ENCODE measurements at places on chromosomes 1 and 21.

DNA sequence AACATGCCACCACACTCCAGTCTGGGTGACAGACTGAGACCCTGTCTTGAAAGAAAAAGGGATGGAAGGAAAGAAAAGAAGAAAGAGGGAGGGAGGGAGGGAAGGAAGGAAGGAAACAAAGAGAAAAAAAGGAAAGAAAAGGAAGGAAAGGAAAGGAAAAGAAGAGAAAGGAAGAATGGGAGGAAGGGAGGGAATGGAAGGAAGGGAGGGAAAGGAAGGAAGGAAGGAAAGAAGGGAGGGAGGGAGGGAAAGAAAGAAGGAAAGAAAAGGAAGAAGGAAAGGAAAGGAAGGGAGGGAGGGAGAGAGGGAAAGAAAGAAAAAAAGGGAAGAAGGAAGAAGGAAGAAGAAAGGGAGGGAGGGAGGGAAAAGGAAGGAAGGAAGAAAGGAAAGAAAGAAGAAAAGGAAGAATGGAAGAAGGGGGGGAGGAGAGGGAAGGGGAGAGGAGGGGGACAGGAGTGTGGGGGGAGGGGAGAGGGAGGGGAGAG is 5.0 kb upstream of the PPP1R15B start:
- no peak for DNase-seq

- DNase-seq = no peak
These were observed 35.2 kb downstream of the TP73 start for GRCh38 chr1:3687504-3687903.

GRCh38 chr21:17612023-17612564 is 607 bp downstream of the BTG3 start:
- DNase-seq = no peak

DNA sequence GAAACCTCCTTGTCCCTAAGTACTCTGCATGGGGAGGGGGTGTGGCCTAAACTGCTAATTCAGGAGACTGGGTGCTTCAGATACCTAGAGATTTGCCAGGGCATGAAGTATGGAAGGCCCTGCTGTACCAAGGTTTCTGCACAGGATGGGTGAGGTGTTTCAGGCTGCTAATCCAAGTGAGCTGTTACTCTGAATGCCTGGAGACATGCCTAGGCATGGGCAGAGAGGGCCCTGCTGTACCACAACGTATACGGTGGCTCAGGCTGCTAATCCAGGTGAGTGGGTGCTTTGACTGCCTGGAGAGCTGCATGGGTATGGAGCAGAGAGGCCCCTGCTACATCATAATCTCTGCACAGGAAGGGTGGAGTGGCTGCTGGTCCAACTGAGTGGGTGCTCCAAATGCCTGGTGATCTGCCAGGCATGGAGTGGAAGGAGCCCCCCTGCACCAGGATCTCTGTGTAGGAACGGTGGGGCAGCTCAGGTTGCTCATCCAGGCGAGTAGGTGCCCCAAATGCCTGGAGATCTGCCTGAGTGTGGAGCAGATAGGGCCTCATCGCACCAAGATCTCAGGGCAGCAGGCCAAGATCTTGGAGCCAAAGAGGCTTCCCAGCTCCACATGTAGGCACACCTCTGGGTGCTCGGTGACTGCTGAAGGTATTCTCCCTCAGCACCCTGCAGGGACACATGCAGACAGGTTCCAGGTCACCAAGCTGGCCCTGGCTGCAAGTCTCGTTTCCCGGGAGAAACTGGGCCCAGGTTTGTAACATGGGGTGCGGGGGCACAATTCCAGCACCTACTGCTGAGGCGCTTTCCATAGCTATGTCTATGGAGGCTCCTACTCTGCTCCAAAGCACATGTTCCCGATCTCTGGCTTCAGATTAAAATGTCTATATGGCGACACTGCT is 252.5 kb upstream of the PLXNA2 start:
- DNase-seq = no peak

- DNase-seq = no peak
These were observed at the start of gene LBR for GRCh38 chr1:225427235-225428067. LBR (minus strand) TSS chr1:225428038; CDS start chr1:225424075, 3,963 bp downstream.

- no peak for DNase-seq
These were observed 16.4 kb downstream of the KCNA10 start for GRCh38 chr1:110502402-110503151.

DNA sequence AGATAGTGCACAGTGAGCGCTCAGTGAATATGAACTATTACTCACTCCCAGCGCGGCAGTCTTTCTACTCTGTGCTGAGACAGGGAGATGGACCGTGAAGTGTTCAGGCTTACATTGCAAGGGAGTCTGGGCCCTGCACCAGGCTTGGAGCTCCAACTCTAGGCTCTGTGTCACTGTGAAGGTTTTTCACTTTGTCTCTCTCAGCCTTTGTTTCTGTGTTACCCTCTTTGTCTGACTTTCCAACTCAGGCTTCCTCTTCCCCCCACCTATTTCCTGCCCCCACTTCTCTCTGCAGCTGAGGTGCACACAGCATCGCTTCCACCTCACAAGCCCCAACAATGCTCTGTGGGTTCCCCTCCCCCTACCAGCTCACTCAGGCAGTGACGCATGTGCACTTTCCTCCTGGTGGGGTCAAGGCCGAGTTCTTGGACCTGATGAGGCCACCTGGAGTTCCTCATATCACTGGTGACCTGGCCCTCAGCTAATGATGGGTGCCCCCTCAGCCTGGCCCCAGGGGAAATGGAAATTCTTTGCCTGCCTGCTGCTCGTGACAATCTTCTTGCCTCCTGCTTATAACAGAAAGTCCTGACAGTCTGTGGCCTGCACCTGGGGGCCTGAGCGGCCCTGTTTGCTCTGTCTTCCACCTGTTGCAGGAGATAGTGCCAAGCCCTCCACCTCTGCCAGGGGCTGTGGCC is 1.1 kb upstream of the LCK start:
- DNase-seq = peak; percentile 63

DNA sequence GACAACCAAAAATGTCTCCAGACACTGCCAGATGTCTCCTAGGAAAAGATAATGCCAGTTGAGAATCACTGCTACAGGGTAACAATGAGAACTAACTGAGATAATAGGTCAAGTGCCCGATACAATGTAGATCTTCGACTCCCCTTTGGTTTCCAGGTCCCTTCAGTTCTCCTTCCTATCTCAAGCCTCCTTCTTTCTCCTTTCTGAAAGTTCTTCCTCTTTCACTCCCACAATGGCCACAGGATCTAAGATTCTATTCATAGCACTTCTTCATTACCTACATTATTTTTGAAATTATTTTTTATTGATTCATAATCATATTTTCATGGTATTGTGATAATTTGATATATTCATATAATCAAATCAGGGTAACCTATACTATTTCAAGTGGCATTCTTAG is 6.3 kb downstream of the PFDN2 start:
- DNase-seq = no peak

DNA sequence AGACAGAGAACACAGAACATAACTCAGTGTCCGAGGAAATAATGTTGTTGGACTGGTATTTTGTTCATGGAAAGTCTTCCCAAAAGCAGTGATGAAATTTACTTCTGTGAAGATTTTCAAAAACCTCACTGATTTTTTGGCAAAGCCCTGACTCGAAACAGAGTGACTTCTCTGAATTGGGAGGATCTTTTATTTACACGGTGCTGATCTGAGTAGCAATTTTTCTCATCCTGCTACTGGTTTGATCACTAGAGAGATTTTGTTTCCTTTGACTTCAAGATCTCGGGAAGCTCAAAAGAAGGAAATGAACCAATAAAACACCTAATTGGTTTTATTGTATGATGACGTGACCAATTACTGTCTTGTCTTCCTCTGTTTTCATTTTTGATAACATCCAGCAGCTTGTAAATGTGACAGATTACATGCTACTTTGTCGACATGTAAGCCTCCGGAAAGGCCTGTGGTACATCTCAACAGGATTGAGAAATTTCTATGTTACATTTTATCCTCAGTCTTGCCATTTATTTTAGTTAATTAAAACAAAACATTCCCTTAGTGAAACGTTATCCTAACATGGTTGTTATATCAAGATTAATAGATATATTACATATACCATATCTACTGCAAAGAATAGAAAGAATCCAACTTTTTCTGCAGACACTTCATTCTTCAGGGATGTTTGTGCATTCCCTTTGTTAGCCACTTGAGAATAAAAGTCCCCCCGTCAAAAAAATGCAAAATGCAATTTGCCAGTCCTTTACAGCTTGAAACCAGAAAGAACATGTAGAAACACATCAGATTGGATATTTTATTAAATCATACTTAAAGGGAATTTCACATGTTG is 42.8 kb upstream of the IFI44L start:
- no peak for DNase-seq

GRCh38 chr1:53558739-53559315 is 99.6 kb downstream of the DMRTB1 start:
- DNase-seq = no peak

GRCh38 chr1:17359808-17360207 is 12.2 kb upstream of the PADI6 start:
- no peak for DNase-seq

DNA sequence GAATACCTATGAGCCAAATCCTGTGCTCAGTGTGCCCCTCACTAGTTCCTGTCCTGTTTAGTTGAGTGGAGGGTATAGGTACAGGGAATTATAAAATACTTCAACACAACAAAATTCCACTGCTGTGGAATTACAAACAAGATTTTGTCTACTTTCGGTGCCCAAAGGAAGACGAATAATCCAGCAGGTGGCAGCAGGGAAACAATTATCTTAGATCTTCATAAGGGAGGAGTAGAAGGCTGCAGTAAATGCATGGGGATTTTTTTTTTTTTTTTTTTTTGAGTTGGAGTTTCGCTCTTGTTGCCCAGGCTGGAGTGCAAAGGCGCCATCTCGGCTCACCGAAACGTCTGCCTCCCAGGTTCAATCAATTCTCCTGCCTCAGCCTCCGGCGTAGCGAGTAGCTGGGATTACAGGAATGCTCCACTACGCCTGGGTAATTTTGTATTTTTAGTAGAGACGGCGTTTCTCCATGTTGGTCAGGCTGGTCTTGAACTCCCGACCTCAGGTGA is 2.0 kb upstream of the PIP5K1A start:
- peak; percentile 6 for DNase-seq

DNA sequence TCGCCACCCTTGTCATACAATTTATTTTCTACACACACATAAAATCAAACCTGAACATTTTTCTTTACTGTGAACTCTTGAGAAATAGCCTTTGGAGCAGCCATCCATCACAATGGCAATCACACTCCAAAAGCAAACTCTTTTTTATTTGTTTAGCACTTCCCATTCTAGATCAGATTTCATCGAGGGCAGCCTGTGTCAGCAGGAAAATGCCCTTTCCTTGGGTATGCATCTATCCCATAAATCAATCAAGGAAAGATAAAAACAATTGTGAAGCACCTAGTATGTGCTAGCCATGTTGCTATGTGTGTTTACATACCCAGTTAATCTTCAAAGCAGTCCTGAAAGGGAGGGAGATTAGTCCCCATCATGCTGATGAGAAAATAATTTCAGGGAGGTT is 484.1 kb upstream of the USP24 start:
- DNase-seq = no peak

DNA sequence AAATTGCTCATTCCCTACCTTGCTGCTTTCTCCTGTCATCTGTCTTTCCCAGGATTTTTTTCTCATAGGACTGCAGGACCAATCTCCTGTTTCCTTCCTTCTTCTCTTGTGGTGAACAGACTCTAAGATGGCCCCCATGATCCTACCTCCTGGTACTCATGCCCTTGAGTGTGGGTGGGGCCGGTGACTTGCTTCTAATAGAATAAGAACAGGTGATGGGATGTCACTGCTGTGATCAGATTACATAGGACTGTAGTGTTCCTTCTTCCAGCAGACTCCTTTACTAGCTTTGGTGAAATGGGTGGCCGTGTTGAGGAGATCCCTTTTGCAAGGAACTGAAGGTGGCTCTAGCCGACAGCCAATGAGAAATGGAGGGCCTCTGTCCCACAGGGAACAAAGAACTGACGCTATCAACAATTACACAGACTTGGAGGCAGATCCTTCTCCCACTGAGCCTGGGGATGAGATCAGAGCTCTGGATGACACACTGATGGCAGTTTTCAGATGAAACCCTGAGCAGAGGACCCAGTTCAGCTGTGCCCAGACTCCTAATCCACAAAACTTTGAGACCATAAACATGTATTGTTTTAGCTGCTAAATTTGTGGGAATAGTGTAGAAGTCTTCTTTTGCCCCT is 7.5 kb downstream of the GSTM3 start:
- DNase-seq = no peak

- peak; percentile 39 for DNase-seq
These were observed 32.9 kb upstream of the DIPK1A start for GRCh38 chr1:92994105-92994712.

GRCh38 chr1:3568815-3569435 is 42.4 kb downstream of the MEGF6 start:
- DNase-seq = no peak

GRCh38 chr1:234617986-234618736 is 8.2 kb upstream of the IRF2BP2 start:
- DNase-seq = no peak

- DNase-seq = no peak
These were observed 2.6 kb upstream of the CFAP45 start for GRCh38 chr1:159902541-159902940.

GRCh38 chr1:227913764-227914721 is 33.7 kb downstream of the WNT9A start:
- no peak for DNase-seq

DNA sequence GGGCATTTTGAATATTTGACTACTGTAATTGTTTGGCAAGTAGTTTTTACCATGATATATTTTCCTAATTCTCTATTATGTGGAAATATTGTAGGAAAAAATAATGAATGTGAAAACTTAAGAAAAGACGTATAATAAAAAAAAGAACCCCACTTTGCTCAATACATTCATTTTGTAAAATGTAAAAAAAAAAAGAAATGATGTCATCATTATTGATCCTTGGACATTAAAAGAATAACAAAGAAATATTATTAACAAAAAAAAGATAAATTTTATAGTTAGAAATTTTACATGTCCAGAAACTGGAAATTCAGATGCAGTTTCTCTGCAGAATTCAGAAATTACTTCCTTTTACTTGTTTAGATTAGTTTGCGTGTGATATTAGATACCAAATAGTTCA is 5.2 kb downstream of the GIPC2 start:
- no peak for DNase-seq

GRCh38 chr21:39788383-39788782 is 43.4 kb downstream of the IGSF5 start:
- no peak for DNase-seq

DNA sequence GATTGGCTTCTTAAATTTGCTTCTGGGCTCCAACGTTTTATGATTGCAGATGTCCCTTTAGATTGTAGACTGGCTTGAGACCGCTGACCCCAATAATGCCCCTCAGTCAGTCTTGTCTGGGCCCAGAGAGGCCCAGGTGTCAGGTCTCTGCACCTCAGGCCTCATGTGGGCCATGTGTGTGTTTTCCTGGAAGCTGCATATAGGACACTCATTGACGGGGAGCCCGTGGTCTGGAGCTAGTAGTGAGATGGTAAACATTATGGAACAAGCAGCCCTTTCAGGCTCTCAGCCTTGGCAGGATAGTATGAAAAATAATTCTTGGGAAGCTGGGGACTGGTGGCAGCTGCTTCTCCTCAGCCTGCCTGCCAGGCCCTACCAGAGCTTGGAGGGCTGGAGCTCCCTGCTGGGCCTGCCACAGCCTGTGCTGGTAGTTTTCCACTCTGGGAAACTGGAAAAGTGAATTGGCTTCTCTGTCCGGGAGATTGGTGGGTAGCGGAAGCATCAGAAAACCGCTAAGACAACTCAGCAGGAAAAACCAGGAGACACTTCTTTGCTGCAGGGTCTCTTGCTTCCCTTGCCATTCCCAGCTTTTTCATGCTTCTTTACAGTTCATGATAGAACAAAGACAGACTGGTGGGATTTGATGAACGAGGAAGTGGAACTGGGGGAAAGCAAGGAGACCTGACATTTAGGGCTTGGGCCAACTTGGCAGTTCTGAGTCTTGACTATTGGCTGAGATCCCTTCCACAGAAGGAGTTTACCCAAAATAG is 57.8 kb upstream of the HSD17B7 start:
- no peak for DNase-seq

All from activated CD8-positive, alpha-beta memory T cell treated with anti-CD3 and anti-CD28 coated beads for 4 hours (primary cell).